ENCODE measurements at places on chromosomes 2 and 18.

DNA sequence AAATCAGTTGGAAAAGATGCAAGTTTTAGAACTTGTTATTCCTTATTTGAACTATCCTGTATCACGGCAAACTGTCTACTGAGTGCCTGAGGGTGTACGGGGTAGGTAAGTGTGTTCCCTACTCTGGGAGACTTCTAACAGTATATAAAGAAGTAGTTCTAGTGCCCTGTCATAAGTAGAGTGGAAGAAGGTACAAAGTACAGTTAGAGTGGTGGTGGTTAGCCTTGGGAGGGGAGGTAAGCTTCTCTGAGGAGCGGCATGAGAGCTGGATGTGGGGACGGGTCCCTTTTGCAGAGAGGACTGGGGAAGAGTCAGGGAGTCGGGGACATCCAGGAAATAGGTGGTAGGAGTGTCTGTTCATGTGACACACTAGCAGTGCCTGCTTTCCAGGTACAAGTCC, 48.5 kb downstream of the DGKD start:
- DNase-seq = no peak

- DNase-seq = no peak
These were observed 324.5 kb upstream of the MYT1L start for GRCh38 chr2:2655453-2656114.

GRCh38 chr2:102055346-102055990, 63.7 kb downstream of the IL1R2 start:
- DNase-seq = no peak

- no peak for DNase-seq
These were observed 134.3 kb upstream of the PIEZO2 start for GRCh38 chr18:11283479-11284161.

DNA sequence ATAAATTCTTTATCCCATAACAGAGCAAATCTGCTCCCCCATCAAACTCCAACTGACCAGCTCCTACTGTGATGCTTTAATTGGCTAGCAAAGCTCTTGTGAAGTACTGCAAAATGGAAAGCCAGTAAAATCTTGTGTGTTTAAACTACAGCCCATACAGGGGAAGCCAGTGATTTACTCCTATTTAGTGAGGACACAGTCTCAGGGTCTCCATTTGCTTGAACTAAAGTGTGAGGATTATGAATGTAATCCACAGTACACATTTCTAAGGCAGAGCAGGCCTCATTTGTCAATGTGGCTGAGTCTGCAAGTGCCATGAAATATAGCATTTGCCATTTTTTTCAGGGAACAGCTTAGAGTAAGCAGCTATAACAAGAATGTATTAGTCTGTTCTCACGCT, 259.3 kb downstream of the PIEZO2 start:
- no peak for DNase-seq

- DNase-seq = peak; percentile 67
These were observed 15.6 kb upstream of the ASAP2 start for GRCh38 chr2:9191041-9191481.

GRCh38 chr2:207632575-207633493, 7.6 kb upstream of the METTL21A start:
- no peak for DNase-seq

- no peak for DNase-seq
These were observed 788.4 kb upstream of the SOX11 start for GRCh38 chr2:4903656-4904348.

DNA sequence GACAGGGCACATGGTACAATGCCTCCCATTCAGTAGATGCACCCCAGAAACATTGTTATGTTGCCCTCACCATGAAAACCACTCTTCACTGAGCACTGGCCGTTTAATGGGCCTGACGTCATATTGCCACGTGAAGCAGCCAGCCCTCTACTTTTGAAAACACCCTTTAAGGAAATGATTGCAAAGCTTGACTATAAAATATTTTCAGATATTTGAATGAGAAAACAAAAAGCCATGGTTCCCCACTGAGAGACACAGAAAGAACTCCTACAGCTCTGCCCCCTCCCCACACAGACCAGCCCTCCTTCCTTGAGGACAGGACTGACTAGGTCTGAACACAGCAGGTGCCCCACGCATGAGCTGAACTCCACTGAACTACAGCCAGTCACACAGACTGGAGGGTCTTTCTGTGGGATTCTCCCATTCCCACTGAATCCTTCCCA, 349.1 kb downstream of the ANAPC1 start:
- no peak for DNase-seq

DNA sequence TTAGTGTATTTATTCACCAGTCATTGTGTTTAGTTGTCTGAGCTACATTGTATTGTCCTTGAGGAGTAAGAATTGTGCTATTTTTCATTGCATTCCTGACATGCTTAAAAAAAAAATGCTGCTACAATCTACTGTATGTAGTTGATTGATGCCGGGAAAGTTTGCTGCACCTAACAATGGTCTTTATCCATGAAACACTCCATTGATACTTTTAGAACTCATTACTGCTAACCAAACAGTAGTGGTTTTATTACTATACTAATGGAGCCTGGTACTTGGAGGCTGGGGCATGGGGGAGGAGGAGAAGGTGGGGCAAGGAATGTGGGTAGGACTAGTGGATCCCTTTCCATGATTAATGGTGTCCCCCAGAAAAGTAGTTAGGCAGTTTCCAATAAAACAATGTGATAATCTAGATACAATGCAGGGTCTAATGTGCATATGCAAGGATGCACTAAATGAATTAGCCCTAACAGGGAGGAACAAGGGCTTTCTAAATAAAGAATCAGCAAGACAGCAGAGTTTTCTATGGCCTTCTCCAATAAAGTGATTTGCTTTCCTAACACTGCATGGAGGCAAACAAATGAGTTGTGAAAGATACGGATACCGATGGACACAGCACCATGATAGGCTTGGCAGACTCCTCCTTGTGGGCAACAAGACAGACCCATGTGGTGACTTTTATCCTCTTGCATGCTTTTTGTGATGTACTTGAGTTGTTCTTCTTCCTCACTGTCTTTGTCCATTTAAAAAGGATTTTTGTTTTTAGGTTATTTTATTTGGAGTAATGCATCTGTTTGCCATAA, 78.5 kb downstream of the FMNL2 start:
- DNase-seq = no peak

DNA sequence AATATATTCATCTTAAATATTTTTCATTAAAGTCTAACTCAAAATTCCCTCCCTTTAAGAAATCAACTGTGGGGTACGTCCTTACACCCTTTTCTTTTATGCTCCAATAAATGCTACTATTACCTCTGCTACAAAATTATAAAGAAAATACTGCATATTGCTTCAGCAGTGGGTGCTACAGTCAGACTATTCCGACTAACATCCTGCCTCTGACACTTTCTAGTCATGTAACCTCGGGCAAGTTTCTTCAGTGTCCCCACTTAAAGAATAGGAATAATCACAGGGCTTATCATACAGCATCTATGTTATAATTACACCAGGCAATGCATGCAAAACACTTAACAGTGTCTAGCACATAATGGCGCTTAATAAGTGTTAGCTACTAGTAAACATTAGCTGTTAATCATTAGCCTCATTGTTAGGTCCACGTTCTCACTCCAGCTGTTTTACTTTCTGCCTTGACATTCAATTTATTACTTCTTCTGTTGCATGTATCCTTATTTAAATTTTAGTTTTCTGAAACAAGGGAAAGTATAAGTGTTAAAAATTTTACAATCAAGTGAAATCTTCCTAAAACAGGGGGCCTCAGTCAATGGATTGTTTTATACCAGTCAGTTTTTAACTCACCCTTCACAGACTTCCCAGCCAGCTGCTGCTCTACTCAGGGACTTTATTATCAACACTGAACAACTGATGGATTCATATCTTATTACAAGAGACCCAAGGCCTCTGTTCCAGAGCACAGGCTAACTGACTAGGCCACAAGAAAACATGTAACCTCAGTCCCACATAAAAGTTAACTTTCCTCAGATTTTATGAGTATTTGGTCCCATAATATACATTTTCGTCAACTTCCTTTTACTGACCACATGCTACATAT, 54.0 kb downstream of the CLASP1 start:
- DNase-seq = no peak

DNA sequence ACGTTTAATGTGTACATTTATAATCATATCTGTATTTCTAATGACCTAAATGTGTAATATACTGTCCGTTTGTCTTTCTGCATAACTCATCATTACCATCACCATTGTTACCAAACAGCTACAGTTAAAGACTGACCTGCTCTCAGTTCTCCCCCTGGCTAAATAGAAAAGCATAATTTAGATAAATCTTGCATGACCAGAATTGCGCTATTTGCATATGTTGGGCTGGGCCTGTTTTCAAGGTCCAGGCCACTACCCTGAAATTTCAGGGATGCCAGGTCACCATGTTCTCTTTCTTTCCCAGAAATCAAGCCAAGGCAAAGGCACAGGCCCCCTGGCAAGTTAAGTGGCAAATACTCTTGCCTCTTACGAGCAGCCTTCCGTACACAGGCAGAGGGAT, 78.4 kb downstream of the MARCHF4 start:
- DNase-seq = no peak

- no peak for DNase-seq
These were observed 362.9 kb downstream of the ZEB2 start for GRCh38 chr2:144156736-144157640.

DNA sequence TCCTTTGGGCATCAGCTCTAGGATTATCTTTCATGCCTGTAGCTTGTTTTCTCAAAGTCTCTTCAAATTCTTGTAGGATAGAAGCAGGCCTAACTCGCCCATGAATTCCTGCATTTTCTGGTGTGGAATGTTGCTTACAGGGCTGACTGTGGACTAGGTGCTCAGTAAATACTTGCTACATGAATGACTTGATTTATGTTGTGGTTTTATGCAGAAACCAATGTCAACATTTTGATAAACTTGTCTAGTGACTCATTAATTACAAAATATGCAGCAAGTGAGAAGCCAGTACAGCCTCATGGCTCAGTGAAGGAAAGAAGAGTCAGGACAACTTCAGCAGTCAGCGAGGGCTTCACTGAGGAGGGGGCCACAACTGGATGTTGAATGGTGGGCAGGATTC, 110.6 kb upstream of the SIX2 start:
- no peak for DNase-seq

- no peak for DNase-seq
These were observed 280.7 kb upstream of the VWC2L start for GRCh38 chr2:214130114-214130513.

DNA sequence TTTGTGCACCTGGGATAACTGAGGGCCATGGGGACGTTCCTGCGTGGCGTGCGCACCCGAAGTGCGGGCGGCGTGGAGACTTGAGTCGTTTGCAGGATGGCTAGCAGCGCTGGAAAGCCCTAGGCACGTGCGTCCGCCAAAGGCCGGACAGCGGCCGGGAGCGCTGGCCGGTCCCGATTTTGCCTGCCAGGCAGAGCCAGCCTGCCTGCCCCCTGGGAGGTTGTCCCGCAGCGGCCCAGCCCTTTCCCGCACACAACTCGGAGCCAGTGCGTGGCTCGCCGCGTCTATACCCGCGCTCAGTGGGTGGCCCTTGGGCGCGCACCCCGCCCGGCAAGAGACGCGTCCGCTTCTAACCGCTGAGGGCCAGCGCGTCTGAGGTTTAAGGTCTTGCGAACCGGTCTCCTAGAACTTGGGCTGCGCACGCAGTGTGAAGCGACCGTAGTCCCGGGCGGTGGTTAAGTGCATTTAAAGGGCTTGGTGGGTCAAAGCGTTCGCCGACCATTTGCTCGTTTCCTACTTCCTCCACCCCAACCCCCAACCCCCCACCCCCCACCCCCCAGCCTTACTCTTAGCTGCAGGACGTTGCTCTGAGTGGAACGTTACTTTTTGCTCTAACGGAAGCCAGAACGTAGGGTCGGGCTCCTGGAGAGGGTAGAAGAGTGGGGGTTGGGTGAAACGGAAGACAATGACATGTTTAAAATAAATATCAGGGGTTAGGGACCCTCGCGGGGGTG, 627 bp downstream of the CDCA7 start:
- DNase-seq = no peak

- no peak for DNase-seq
These were observed 21.6 kb downstream of the CRIM1 start for GRCh38 chr2:36376992-36377738.

GRCh38 chr2:1787755-1788477, 43.6 kb upstream of the PXDN start:
- no peak for DNase-seq

DNA sequence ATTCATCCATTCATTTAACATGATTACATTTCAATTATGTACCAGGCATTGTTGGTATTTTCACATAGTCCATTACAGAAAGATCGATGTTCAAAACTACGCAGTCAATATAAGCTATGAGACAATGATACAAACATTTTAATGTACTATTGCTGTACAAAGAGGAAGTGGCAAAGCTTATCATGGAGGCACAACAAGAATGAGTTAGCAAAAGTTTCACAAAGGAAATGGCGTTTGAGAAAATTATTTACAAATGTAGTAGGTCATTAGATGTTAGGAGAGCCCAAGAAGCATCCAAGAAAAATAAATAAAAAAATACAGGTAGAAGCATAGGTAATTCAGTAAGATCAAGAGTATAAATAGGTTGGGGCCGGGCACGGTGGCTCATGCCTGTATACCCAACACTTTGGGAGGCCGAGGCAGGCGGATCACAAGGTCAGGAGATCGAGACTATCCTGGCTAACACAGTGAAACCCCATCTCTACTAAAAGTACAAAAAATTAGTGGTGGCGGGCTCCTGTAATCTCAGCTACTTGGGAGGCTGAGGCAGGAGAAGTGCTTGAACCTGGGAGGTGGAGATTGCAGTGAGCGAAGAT, 1730.8 kb upstream of the CELF4 start:
- no peak for DNase-seq

DNA sequence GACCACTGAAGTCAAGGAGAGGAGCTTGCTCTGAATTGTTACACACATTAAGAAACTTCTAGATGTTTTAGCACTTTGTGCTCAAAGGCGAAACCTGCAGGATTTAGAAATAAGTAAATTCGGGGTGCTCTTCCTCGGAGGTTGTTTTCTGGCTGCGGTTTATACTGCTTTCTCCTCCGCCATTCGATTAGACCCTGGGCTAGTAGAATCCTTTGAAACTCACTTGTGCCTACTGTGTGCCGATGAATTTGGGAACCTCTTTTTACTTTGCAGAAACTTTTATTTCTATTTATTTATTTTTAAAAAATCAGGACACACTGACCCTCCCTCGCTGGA, 3.5 kb downstream of the MEIS1 start:
- no peak for DNase-seq

- DNase-seq = no peak
These were observed 597.0 kb upstream of the NRXN1 start for GRCh38 chr2:51628917-51629316.

- DNase-seq = peak; percentile 7
These were observed 576.0 kb downstream of the LRP1B start for GRCh38 chr2:141554810-141555209.

DNA sequence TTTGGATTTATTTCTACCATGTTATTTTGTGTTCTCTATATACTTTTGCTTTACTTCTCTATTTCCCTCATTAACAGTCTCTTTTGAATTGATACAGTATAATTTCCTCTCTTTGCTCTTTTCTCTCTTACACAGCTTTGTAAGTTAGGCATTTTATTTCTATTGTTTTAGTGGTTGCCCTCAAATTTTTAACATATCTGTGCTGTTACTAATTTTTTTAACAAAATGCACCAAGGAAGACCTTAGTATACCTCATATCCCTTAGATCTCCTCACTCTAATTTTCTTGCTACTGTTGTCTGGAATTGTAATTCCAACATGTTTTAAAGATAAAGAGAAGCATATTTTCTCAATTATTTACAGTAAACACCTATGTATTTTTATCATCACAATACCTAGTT, 416.8 kb upstream of the SLC14A2 start:
- DNase-seq = no peak

All from anterior cingulate cortex (tissue), 58 donors.